Uterus (tissue), 4 donors: ENCODE measurements at places on chromosomes 7 and 10.

GRCh38 chr10:90787393-90788198, 70.2 kb downstream of the HTR7 start:
- no peaks in the 10 kb centered on the region for H3K4me1 ChIP-seq
- no peak overlapping the region for H3K27ac ChIP-seq
- no peak for DNase-seq
- H3K27me3 ChIP-seq: no peaks in the 10 kb centered on the region
- H3K4me3 ChIP-seq: no peak overlapping the region

- no peak overlapping the region for H3K4me3 ChIP-seq
- H3K27ac ChIP-seq: no peak overlapping the region
- no peak for DNase-seq
- no peaks in the 10 kb centered on the region for H3K4me1 ChIP-seq
- no peaks in the 10 kb centered on the region for H3K36me3 ChIP-seq
Observed at GRCh38 chr7:42125321-42125720, 111.7 kb downstream of the GLI3 start.

DNA sequence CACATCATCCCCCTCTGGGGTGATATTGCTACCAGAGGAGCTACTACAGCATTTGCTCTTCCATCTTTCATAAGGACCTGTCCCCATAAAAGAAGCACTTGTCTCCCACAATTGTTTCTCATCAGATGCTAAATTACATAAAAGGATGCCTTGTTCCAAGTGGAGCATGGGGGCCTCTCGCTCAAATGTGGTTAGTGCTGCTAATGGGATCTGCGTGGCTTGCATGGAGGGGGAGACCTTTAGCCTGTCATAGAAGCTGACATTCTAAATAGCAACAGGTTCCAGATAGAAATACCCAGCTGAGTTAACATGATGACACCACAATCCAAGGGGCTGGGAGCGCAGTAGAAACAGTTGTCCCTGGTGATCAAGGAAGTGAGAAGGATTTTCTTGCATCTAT, 257.9 kb downstream of the SFMBT2 start:
- no peaks in the 10 kb centered on the region for H3K36me3 ChIP-seq
- H3K27ac ChIP-seq: no peak overlapping the region
- no peak overlapping the region for H3K4me3 ChIP-seq

DNA sequence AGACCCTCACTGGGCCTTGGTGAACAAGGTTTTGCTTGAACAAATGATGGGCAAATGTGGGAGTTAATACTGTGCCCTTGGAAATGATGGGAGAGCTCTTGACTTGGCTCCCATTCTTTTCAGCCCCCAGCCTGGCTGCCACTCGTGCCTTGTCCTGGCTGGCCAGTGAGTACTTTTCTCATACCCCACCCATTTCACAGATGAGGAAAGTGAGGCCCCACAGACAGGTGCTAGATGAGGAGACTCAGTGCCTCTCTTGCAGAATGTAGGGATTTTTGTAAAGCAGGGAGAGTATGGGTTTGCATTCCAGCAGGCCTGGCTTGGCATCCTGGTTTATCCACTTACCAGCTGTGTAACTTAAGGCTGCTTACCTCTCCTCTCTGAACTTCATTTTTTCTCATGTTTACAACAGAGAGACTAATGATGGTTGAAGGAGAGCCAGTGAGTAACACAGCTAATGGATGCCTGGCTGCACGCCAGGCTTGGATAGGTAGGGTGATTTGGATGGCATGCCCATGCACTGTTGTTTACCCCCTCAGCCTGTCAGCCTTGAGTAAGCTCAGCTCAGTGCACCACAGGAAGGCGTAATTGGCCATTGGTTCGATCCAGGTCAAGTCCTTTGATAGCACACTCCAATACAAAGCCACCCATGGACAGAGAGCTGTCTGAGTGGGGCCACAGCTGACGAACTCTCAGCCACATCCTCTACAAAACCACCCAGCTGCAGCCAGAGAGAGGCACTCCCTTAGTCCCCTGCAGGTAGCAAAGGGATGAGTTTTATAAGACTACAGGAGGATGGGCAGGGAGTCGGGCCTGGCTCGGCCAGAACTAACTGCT, 436.8 kb downstream of the RPS24 start:
- H3K4me1 ChIP-seq: no peaks in the 10 kb centered on the region
- no peak for DNase-seq
- H3K4me3 ChIP-seq: no peak overlapping the region
- H3K36me3 ChIP-seq: no peaks in the 10 kb centered on the region
